ENCODE measurements at places on chromosomes 6 and 20. TPM values are rescaled to one million over a fixed set of nuclear protein-coding genes. Genes with fewer than 3 reads are reported as not detected.

The GDAP1L1 gene
- total RNA-seq, result not detected

The TTBK1 gene
- not detected for total RNA-seq

The MCM8 gene
- 4.5 TPM for total RNA-seq

The RAET1L gene
- not detected for total RNA-seq

The EPHA7 gene
- 0.16 TPM for total RNA-seq

The OPRM1 gene
- not detected for total RNA-seq

The FAM184A gene
- total RNA-seq, result 0.36 TPM

The NNAT gene
- 1.8 TPM for total RNA-seq

The POU3F2 gene
- total RNA-seq, result not detected

The RAET1E gene
- not detected for total RNA-seq

The PTGIS gene
- 6.3 TPM for total RNA-seq

The LBP gene
- total RNA-seq, result 0.12 TPM

The TRIM31 gene
- not detected for total RNA-seq

The KCNG1 gene
- 3.2 TPM for total RNA-seq

The GLP1R gene
- not detected for total RNA-seq

Measured in hair follicle dermal papilla cell (primary cell).